HFFc6 (cell line): ENCODE measurements at places on chromosomes 3 and 15. TPM values are rescaled to one million over a fixed set of nuclear protein-coding genes. Genes with fewer than 3 reads are reported as not detected.

The STRIT1 gene
- not detected in 3 replicates for total RNA-seq

DNA sequence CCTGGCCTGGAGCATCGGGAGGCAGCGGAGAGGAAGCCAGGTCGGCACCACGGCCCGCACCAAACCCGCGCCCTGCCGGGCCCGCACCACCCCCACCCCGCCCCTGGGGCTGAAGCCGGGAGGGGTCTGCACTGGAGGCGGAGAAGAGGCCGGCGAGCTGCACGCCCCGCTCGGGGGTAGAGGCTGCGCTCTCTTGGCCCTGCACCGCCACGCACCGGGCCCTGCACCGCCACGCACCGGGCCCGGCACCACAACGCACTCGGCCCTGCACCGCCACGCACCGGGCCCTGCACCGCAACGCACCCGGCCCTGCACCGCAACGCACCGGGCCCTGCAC is 41.4 kb downstream of the MUC20 start:
- no peak for DNase-seq

- DNase-seq = no peak
These were observed 69.4 kb downstream of the SRGAP3 start for GRCh38 chr3:9179826-9180763.

DNA sequence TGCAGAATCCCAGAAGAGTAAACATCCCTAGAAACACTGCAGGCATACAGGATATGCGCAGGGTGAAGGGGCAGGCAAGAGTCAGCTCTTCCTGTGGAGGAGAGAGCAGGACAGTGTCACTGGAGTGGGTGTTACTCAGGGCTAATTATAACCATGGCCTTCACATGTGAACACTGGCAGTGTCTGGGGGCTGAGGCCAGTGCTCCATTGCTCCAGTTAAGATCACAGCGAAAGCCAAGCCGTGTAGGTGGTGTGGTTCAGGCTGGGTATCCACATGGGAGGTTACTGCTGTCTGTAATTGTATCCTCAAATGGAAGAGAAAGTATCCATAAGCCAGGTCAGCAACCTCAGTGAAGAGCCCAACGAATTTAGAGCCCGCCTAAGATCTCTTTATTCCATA is 84.6 kb downstream of the MESD start:
- no peak for DNase-seq

DNA sequence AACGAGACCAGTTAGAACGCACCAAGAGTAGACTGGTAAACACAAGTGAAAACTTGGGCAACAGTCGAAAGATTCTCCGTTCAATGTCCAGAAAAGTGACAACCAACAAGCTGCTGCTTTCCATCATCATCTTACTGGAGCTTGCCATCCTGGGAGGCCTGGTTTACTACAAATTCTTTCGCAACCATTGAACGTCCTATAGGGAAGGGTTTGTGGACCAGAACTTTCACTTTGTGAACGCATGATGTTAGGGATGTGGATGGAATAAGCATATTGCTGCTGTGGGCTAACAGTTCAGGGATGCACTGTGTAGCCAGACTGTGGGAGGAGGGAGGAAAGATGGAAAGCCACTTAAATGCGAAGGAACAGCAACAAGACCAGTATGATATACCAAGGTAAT is 34.9 kb upstream of the TBC1D23 start:
- no peak for DNase-seq

- DNase-seq = no peak
These were observed 31.7 kb downstream of the PLSCR4 start for GRCh38 chr3:146218880-146219866.

The SMAD6 gene
- total RNA-seq = 10.2 to 18.1 TPM (median 12.0 TPM) in 3 replicates

DNA sequence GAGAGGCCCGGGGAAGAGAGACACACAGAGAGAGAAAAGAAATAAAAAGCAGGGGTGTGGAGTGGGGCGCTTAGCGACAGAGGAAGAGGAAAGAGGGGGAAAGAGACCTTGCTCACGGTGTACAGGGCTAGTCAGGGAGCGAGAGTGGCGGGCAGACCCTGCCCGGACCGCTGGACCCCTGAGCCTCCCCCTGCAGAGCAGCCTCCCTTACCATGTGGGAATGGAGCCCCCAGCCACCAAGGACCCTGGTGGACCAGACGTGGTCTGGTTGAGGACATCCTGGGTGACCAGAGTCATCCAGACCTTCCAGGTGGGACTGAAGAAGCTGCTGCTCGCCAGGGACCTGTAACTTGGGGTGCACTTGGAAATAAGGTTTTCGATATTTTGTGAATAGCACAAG is 129.6 kb downstream of the CHSY1 start:
- DNase-seq = no peak

DNA sequence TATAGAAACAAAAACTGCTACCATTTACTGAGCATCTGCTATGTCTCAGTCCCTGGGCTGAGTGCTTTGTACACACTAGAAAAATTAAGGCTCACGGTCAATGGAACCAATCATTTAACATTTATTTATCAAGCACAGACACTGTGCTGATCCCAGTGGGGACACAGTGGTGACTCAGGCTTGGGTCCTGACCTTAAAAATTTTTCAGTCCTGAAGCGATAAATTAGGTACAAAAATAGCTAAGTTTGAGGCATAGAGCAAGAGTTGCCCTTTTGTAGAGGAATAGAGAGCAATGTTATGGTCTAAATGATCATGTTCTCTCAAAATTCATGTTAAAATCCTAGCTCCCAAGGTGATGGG is 85.1 kb downstream of the CRYGS start:
- DNase-seq = no peak

The FBXO45 gene
- 7.6 to 10.2 TPM (median 9.1 TPM) in 3 replicates for total RNA-seq

The MORC1 gene
- not detected in 3 replicates for total RNA-seq

DNA sequence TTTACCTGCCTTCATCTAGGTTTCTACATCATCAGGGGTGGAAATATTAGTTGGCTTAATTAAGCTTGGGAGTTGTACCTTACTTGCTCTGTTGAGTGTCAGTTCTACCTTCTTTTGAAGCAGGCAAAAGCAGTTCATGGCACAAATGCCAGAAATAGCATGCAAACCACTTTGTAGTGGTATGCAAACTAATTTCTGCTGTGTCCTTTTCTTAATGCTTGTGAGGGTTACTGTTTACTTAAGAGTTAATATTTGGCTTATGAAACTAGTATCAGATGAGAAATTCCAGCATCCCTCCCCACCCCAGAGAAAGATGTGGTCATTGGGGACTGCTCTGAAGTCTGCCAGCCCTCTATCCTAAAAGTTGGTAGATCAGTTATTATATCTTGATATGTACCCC is 7.1 kb downstream of the ATP2C1 start:
- DNase-seq = no peak

DNA sequence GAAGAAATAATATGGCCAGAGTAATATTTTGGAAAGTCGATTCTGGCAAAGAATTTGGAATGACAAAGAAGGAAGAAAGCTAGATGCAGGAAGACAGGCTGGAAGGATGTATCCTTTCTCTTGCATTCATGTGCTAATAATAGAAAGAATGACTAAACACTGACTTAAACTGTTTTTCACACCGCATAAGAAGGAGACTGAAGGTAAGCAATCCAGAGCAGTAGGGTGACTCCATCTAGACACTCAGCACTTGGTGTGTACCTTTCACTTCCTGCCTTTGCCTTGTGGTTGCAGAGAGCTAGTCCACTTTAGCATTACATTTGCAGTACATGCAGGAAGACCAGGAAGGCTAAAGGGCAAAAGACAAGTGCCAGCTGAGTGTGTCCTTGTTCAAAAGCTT is 234.6 kb downstream of the RBMS3 start:
- DNase-seq = peak; percentile 64

The TNFAIP8L3 gene
- 0.17 to 0.39 TPM (median 0.30 TPM) in 3 replicates for total RNA-seq

The TMPRSS7 gene
- total RNA-seq = 0.07 TPM in 1 of 3 replicates, not detected in the others

DNA sequence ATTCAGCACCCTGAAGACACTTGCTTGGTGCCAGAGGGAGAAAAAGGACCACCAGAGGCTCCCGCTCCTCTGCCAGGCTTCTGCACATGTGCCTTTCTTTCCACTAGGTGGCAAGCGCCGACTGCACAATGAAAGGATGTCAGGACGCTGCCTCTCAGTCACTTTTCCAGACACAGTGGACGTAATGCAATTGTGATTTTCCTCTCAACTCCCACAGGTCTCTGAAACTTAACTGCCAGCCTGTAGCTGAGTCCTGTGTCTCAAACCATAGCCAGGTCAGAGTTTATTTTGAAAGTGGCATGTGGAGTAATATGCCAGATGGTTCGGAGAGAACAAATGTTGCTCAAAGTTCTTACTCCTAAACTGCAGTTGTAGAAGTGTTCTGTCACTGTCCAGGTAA is 162.9 kb downstream of the ITPR1 start:
- DNase-seq = peak; percentile 68

DNA sequence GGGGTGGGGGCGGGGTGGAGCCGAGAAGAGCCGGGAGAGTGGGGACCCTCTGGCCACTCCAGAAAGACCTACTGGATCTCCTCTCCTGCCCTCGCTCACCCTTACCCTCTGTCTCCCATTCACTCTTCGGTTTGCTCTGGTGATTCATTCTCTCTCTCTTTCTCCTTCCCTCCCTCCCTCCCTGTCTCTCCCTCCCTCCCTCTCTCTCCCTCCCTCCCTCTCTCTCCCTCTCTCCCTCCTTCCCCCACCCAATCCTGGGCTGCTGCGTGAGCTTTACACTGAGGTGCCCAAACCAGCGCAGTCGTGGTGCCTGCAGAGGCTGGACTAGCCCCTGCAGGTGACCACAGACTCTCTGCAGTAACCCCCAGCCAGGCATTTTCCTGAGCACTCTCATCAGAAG is 32.2 kb upstream of the ADAMTS17 start:
- no peak for DNase-seq

- no peak for DNase-seq
These were observed 3.9 kb upstream of the PXYLP1 start for GRCh38 chr3:141227752-141228151.

The PSTPIP1 gene
- total RNA-seq = not detected in 3 replicates

The CYP8B1 gene
- total RNA-seq = not detected in 3 replicates

The GOLGA8S gene
- not detected in 3 replicates for total RNA-seq

DNA sequence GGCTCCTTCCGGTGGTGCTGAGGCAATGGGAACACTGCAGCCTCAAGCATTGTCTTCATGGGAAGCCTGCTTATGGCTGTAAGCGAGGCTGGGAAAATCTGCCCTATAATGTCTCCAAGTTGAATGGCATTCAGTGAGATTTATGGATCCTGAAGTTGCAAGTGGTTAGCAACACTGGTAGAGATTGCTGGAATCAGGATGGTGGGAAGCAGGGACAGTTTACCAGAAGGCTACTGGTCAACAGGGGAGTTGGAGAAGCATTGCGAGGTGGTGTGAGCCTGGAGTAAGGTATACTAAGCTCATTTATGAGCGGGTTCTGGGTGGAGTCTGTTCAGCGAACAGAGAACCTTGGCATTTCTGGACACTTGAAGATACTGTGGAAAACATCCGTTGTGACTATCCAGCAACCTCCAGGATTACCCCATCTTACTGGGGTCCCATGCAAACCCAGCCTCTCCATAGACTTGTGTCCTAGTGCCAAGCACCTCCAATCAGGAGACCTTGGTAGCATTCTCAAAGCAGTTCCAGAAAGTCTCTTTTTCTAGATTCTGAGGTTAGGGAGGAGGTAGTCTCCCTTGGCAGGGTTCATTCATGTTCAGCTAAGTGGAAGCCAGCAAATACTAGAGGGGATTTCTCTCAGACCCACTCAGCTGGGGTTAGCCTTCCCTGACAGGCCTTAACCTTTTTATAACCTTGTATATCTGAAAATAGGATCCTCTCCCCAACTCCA is 7.3 kb downstream of the RPSA start:
- no peak for DNase-seq

The EFCC1 gene
- total RNA-seq = not detected in 3 replicates

The IL16 gene
- 0.08 TPM in 1 of 3 replicates, not detected in the others for total RNA-seq

GRCh38 chr3:129386984-129387383 is 41.5 kb downstream of the EFCAB12 start:
- DNase-seq = no peak

GRCh38 chr3:115633467-115633866 is 10.2 kb downstream of the GAP43 start:
- no peak for DNase-seq

The PARP15 gene
- total RNA-seq = not detected in 2 replicates

The XCR1 gene
- not detected in 2 replicates for total RNA-seq

GRCh38 chr3:73863546-73864079 is 238.9 kb upstream of the PDZRN3 start:
- DNase-seq = no peak

- DNase-seq = peak; percentile 26
These were observed 164.0 kb downstream of the IL20RB start for GRCh38 chr3:137121704-137122314.

The NR1I2 gene
- total RNA-seq = not detected in 3 replicates

The PCLAF gene
- 23.8 to 51.4 TPM (median 43.7 TPM) in 3 replicates for total RNA-seq

The EHHADH gene
- 3.6 to 7.4 TPM (median 4.8 TPM) in 3 replicates for total RNA-seq

GRCh38 chr15:66452971-66453580 is 44.5 kb downstream of the SNAPC5 start:
- DNase-seq = no peak

The TF gene
- under 0.01 to 0.02 TPM in 2 of 3 replicates, not detected in the other for total RNA-seq

The GOLGA8R gene
- total RNA-seq = 0.27 to 0.38 TPM (median 0.28 TPM) in 3 replicates

DNA sequence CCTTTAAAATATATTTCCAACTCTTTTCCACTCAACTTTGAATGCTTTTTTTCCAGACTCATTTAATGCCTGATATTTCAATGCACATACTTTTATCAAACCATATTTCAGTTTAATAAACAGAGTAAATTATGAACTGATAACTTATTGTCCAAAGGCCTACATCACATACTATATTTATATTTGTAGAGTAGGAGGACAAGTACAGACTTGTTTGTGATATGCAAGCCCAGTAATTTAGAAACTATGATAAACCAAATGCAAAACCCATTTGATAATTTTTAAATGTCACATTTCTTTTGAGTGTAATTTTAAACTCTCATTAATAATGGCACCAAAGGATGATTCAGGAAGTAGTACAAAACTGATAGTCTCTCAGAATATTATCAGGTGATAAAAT is 3.3 kb downstream of the RFX7 start:
- no peak for DNase-seq

The ARHGAP11A gene
- 24.9 to 74.5 TPM (median 67.1 TPM) in 3 replicates for total RNA-seq

DNA sequence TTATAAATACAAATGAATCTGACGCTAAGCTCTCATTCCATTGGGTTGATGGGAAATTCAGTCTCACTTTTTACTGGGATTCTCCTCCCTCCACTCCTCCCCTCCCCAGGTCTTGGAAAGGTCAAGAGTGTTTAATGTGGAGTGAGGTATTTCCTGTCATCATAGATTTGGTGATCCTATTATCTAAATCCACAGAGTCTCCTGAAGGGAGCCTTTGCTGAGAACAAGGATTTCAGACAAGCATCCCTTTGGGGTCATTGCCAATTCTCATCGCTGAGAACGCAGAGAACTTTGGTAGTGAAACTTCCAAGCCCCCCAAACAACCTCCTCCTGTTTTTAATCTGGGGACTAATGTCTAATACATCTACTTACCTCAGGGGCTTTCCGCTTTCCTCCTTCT is 297.9 kb downstream of the OTOL1 start:
- no peak for DNase-seq

DNA sequence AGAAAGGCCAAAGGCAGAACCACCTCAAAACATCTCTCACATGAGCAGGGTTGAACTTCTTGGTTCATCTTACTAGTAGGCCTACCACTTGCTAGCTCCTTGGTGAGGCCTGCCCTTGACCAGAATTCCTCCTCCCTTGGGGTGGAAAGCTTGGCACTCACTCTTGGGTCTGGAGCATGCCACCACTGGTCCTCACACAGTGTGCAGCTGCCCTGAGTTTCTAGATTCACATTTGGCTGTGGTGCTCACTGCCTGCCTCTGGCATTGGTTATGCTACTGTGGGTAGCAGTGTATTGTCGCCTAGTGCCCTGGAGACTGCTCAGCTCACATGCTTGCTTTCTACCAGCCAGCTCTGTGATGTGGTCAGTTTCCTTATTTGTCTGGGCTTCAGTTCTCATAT is 23.7 kb downstream of the OXNAD1 start:
- DNase-seq = no peak

The SLC30A4 gene
- 8.2 to 8.9 TPM (median 8.6 TPM) in 3 replicates for total RNA-seq

GRCh38 chr3:136186344-136186743 is 9.8 kb downstream of the MSL2 start:
- DNase-seq = no peak

GRCh38 chr3:138282836-138283235 is 46.8 kb downstream of the NME9 start:
- DNase-seq = no peak
